ENCODE measurements at places on chromosomes 7 and 10. TPM values are rescaled to one million over a fixed set of nuclear protein-coding genes. Genes with fewer than 3 reads are reported as not detected.

ZC3HAV1 gene
- 12.1 TPM for total RNA-seq

PFKFB3 gene
- total RNA-seq: 30.7 TPM

SPDYE11 gene
- total RNA-seq: not detected

LEP gene
- 37.1 TPM for total RNA-seq
